ENCODE measurements at places on chromosomes 12 and 14.

- no peak for DNase-seq
Observed at GRCh38 chr12:56626701-56627100, 3.4 kb downstream of the BAZ2A start.

GRCh38 chr12:89731089-89731488 lies 22.5 kb upstream of the ATP2B1 start:
- no peak for DNase-seq

GRCh38 chr12:133106253-133106652 lies 23.8 kb downstream of the ZNF891 start:
- no peak for DNase-seq

GRCh38 chr14:89491711-89492381 lies 74.8 kb upstream of the FOXN3 start:
- no peak for DNase-seq

GRCh38 chr12:83919081-83919480 lies 993.5 kb downstream of the SLC6A15 start:
- no peak for DNase-seq

GRCh38 chr14:104443391-104444158 lies 136.0 kb upstream of the C14orf180 start:
- DNase-seq, result no peak

DNA sequence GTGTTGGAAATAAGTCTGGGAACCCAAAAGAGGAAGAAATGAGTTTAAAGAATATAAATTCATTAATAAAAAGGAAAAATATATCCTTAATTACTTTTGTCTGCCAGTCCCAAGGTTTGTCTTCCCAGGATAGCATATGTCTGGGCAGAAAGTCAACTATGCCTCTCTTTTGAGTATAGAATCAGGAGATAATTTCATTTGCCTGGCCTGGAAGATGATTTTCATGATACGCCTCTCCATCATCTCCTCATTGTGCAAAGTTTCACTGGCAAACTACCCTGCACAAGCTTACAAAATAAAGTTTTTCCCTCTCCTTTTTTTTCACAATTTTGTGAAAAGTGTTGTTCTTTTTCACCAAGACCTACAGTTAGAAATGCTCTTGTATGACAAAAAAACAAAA lies 340.8 kb downstream of the EGLN3 start:
- DNase-seq, result no peak

- no peak for DNase-seq
Observed at GRCh38 chr14:103629503-103630121, 601 bp downstream of the KLC1 start.

DNA sequence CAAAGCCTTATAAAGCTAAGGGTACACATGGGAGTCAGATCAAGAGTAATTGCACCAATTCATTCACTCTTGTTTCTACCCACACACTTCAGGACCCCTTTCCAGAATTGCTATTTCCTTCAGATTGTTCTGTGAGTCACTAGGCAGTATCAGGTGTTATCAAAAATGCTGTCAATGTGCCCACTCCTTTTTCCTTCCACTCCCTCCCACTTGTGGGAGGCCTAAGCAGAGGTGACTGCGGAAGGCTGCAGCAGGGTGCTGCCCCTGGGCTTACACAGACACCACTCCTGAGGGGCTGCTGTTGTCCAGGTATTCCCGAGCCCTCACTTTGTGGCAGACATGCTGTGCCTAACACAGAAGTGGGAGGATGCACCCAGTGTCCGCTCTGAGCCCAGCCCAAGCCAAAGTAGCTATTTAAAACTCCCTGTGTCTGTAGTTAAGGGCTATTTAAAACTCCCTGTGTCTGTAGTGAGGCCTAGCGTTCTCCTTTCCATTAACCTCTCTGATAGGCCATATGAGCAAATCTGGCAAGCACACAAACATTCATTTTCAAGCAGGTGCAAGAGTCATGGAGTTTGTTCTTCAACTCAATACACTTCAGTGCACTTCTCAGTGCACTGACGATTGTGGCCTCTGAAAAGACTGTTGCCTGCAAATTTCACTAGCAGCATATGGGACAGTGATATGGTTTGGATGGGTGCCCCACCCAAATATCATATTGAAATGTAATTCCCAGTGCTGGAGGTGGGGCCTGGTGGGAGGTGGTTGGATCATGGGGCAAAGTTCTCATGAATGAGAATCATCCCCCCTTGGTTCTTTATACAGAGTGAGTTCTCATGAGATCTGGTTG lies 117.8 kb downstream of the PHLDA1 start:
- no peak for DNase-seq

DNA sequence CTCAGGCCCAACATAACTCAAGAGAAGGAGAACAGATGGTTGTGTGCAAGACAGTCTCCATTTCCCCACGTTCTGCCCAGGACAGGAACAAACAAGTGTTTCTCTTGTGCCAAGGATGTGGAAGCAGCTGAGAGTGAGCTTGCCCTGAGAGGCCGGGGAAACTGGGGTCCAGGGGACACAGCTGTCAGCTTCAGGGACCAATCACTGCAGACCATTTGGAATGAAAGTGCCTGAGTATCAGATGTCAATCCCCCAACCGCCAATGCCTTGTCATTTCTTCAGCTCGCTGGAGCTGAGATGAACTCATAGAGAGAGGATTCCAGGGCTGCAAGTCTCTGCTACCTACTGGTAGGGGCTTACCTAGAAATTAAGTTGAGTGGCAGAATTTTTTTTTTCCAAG lies 71.9 kb upstream of the METAP2 start:
- DNase-seq, result no peak

DNA sequence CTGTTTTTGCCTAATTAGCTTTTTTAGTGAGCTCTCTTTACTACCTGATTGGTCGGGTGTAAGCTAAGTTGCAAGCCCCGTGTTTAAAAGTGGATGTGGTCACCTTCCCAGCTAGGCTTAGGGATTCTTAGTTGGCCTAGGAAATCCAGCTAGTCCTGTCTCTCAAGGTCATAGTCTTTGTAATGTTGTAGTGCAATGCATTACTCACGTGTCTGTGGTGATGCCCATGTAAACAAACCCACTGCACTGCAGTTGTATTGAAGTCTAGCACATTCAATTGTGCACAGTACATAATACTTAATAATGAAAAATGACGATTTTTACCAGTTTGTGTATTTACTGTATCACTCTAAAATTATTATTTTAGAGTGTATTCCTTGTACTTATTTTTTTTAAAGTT lies 335.5 kb downstream of the NUAK1 start:
- DNase-seq, result no peak

DNA sequence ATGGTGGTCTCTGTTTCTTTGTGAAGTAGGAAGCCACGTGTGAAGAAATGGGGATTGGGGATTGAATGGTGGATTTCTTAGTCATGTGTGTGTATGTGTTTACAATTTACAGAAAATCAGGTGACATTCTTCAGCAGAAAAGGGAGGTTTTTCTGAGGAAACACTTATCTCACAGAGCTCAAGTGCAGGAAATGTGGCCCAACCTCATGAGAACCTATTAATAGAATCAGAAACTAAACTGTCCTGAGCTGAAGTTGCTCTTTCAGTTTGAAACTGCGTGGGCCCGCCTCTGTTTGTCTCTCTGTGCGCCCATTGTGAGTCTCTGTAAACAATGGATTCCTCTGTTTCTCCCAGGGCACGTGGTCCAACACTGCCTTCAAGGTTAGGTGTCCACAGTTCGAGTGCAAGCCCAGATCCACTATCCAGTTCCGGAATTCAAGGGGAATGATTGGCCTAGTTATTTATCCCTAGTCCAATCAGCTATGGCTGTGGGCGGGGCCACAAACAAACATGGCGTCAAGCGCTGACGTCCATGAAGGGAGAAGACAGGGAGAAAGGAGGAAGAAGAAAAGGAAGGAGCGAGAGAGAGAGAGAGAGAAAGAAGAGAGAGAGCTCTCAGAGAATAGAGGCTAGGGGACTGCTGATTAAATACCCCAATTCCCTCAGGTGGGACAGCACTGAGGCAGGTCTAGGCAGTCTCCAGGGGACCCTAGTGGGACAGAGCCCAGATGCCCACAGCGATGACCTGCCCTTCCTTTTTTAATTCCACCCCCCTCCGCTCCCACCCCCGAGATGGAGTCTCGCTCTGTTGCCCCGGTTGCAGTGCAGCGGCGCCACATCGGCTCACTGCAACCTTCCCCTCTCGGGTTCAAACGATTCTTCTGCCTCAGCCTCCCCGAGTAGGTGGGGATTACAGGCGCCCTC lies 31.4 kb upstream of the C12orf76 start:
- peak; percentile 99 for DNase-seq

DNA sequence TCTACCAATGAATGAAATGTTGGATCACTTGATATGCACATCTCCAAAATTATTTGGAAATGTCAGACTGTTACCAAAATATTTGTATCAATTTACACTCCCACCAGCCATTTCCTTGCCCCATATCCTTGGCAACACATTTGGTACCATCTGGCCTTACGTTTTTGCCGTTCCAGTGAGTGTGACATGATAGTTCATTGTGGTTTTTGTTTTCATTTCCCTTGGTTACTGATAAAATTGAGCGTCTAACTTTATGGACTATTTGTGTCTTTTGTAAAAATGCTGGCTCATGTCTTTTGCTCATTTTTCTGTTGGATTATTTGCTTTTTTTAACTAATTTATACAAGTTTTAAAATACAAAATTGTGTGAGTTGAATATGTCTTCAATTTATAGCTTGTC lies 11.0 kb downstream of the KLHDC1 start:
- DNase-seq, result no peak

All from pons (tissue), 1 donor.